ENCODE measurements at places on chromosomes 5 and 9.

DNA sequence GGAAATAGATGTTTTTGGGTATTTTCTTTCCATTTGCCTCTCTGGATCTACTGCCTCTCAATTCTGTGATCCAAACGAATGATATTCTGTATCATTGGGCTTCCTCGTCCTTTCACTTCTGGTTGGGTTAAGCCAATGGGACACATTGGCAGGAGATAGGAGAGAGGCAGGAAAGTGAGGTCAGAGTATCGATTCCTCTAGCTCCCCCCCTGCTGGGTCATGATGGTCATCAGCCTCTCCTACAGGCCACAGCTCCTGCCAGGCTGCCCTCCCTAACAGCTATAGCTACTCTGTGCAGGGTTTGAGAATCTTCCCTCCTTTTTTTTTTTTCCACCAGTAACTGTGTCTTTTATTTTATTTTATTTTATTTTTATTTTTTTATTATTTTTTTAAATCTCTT is 39.4 kb downstream of the APBA1 start:
- no peak for DNase-seq

- DNase-seq = no peak
Measured at GRCh38 chr5:44402084-44402483, 12.9 kb upstream of the FGF10 start.

GRCh38 chr5:4295663-4296339 is 700.2 kb downstream of the IRX1 start:
- DNase-seq = no peak

- no peak for DNase-seq
Measured at GRCh38 chr5:93926831-93927620, 185.6 kb upstream of the POU5F2 start.

- no peak for DNase-seq
Measured at GRCh38 chr5:169157064-169157463, 143.9 kb downstream of the SLIT3 start.

DNA sequence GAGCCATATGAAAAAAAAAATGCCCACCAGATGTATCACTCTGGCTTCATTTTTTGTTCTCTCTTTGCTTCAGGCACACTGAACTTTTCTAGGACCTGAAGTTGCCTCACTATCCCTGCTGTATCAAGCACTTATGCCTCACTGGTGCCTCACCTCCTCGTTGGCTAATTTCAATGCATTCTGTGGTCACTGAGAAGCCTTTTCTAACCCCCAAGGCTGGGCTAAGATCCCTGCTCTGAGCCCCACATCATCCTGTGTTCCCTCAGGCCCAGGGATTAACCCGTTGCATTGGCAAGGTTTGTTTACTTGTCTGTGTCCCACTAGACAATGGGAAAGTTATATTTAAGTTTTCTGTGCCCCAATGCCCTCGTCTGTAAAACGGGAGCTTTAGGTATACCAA is 362.7 kb downstream of the OSTF1 start:
- DNase-seq = no peak

- DNase-seq = no peak
Measured at GRCh38 chr5:72814104-72814503, 2.4 kb upstream of the TNPO1 start.

- DNase-seq = no peak
Measured at GRCh38 chr9:109597496-109597895, 99.4 kb upstream of the PTPN3 start.

GRCh38 chr5:13595978-13596377 is 348.5 kb downstream of the DNAH5 start:
- no peak for DNase-seq

DNA sequence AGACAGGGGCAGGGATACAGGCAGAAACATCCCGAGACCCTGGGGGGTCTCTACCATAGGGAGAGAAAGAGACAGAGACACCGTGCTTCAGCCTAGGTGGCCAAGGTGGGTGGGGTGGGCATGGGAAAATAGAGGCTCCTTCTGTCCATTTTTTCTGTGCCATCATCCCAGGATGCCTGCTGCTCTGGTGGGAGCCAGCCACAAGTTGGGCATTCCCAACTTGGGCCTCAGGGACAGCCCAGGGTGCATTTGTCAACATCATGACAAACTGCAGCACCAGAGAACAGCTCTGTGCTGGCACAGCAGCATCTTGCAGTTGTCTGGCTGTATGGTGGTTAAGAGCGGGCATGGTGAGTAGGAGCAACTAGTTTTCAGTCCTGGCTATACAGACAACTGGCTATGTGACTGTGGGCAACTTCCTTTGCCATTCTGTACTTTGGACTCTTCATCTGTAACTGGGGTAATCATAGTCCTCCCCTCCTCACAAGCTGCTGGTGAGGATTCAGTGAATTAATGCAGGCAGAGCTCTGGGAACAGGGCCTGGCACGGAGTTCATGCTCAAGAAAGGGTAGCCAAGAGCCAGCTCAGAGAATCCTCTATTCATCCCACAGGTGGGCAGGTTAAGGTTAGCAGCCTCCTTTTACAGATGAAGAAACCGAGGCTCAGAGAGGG is 100.4 kb downstream of the RGS3 start:
- DNase-seq = peak; percentile 35

DNA sequence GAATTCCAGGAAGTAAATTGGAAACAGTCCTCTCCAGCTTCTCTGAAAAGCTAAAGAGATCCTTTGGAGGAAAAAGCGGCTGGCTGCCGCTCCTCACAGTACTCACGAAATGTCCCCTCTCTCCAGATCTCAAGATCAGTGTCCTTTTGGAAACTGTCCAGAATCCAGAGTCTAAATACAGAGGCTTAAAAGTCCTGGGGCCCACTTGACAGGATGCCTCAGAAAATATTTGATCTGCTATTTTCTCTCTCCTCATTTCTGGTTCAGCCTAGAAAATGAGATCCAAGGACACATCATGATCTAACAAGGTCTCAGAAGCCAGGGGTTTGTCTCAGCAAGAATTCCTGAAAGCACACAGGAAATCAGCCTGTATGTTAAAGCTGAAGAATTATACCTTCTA is 7.2 kb downstream of the C1QTNF2 start:
- DNase-seq = no peak

DNA sequence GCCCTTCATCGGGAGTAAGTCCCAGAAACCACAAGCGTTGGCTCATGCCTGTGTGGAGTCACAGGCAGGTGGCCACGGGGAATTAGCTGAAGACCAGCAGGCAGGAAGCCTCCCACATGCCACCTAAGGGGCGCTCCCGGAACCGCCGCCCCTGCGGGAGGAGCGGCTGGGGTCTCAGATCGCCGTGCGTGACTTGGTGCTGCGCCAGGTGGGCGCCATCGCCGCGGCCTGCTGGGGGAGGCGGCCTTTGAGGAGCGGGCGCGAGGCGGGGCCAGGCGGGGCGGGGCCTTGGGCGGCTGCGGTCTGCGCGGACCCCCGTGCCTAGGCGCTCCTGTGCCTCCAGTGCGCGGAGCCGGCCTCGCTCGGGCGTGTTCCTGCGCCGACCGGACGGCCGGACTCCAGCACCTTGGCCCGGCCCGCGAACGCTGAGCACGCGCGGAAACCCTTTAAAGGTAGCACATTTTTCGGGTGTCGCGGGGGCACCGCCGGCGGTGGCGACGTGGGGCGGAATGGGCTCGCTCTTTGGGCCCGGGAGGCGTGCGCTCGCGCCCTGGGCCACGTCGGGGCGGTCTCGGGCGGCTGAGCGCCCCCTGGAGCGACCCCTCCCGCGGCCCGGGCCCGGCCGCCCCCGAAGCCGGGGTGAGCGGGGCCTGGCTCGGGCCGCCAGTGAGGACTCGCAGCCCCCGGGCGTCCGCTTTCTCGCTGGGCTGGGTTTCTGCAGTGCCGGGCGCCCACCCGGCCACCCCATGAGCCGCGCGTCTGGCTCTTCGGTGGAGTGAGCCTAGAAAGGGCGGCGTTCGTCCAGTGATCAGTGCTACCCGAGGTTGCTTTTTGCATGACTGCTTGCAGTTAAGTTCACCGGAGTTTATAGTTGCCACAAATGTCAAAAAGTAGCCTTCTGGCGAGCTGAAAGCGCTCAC is 24.5 kb downstream of the LECT2 start:
- DNase-seq = no peak

DNA sequence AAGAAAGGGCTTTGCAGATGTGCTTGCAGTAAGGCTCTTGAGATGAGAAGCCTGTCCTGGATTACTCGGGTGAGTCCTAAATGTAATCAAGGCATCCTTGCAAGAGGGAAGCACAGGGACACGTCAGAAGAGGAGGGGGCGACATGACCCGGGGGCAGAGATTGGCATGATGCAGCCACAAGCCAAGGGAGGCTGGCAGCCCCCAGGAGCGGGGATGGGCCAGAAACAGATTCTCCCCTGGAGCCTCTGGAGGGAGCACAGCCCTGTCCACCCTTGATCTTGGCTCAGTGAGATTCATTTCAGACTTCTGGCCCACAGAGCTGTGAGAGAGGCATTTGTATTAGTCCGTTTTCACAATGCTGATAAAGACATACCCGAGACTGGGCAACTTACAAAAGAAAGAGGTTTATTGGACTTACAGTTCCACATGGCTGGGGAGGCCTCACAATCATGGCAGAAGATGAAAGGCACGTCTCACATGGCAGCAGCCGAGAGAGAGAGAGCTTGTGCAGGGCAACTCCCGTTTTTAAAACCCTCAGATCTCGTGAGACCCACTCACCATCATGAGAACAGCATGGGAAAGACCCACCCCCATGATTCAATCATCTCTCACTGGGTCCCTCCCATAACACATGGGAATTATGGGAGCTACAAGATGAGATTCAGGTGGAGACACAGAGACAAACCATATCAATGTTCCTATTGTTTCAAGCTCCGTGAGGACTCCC is 76.1 kb downstream of the ADAMTS2 start:
- DNase-seq = peak; percentile 51

GRCh38 chr5:36723912-36724311 is 117.5 kb downstream of the SLC1A3 start:
- DNase-seq = no peak

GRCh38 chr5:44257653-44258365 is 131.4 kb downstream of the FGF10 start:
- DNase-seq = no peak

DNA sequence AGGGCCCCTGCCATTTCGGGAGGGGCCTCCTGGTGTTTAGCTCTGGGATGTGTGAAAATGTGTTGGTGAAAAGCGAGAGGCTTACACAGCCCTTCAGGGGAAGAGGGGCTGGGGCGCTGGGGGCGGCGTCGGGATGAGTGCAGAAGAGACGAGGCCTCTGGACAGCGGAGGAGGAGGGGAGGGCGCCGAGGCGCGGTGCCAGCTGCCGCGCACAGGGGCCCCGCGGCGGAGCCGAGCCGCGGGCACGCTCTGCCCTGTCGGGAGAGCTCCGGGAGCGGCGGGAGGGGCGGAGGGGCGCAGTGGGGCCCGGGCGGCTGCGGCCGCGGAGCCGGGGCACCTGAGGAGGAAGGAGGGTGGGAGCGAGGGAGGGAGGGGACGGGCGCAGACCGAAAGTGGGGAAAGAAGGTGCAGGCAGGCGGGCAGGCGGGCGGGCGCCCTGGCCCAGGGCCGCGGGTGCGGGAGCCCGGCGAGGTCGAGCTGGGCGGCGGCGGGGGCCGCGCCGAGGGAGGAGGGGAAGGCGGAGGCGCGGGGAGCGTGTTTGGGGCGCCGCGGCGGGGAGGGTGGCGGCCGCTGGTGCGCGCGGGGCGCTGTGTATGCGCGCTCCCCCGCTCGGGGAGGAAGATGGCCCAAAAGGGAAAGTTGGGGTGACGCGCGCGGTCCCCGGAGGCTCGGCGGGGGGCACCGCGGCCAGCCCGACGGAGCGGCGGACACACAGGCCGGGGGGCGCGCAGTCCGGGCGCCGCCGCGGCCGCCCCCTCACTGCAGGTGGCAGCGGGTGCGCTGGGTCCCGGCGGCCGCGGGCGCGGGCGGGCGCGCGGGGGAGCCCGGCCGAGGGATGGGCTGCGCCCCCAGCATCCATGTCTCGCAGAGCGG is at the start of gene PDE8B:
TSS of gene PDE8B (plus strand) at position 590 of the 873 bp plus-strand sequence. CDS start at position 836, 246 bp downstream.
- no peak for DNase-seq

DNA sequence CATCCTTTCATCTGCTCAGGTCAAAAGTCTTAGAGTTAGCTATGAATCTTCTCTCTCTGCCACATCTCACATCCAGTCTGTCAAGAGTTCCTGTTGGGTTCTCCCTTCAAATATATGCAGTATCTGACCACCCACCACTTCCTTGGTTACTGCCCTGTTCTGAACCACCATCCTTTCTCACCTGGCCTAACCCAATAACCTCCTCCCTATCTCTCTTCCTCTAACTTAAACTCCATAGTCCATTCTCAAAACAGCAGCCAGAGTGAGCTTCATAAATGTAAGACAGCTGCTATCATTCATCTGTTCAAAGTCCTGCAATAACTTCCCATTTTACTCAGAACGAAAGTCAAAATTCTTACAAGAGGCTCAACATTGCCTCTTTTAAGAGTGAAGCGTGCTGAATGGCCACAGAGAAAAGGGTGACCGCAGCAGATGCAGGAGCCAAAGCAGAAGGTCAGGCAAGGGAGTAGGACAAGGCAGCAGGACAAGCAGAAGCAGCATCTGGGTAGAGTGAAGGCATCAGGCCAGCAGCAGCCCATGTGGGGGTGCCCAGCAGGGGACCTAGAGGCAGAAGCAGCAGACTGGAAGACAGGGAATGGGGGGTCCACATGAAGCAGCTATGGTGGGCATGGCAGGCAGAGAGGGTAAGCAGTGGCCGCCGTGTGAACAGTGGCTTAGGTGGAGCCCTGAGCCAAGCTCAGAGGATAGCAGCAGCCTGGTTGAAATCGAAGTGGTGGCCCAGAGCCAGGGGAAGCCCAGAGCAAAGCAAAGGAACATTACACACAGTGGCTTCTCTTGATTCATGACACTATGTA is 39.3 kb upstream of the CDC42SE2 start:
- DNase-seq = no peak

DNA sequence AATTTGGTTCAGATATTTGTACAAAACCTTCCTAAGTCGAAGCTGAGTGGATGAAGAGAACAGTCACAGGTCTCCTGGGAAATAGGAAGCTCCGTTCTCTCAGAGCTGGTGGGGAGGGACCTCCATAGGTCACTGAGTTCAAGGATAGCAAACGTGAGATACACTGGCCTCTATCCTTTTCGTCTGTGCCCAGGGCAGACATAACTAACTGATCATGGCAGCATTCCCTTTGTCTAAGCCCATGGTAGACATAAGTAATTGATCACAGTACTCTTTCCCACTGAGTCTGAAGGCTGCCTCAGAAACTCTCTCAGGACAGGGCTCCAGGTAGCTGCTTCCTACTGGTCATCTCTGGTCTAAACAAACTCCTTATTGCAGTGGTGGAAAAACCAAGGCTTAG is 12.3 kb upstream of the CORO2A start:
- no peak for DNase-seq

GRCh38 chr9:124377551-124378406 is 37.5 kb downstream of the PSMB7 start:
- DNase-seq = no peak

GRCh38 chr9:135087489-135087792 is at the start of gene OLFM1:
TSS of gene OLFM1 (plus strand) at chr9:135087668. CDS start at chr9:135087990, 322 bp downstream.
- DNase-seq = peak; percentile 87

- DNase-seq = no peak
Measured at GRCh38 chr5:24642022-24642421, 2.8 kb downstream of the CDH10 start.

GRCh38 chr9:81174023-81174422 is 515.3 kb downstream of the TLE1 start:
- no peak for DNase-seq

GRCh38 chr5:54495027-54495426 is 22.5 kb upstream of the SNX18 start:
- DNase-seq = no peak
